OCI-LY7 (cell line): ENCODE measurements at places on chromosomes 7 and 10. TPM values are rescaled to one million over a fixed set of nuclear protein-coding genes. Genes with fewer than 3 reads are reported as not detected.

CFAP43 gene
- total RNA-seq = not detected in 2 replicates

CCL24 gene
- total RNA-seq = not detected in 2 replicates

GATAD1 gene
- total RNA-seq = 37.9 and 47.3 TPM in 2 replicates

ALOX5 gene
- total RNA-seq = 139 and 169 TPM in 2 replicates

ETV1 gene
- total RNA-seq = not detected in 2 replicates

GCK gene
- total RNA-seq = not detected in 2 replicates

ITPRID1 gene
- total RNA-seq = not detected in 2 replicates

CPA4 gene
- not detected in 2 replicates for total RNA-seq

ZNF853 gene
- total RNA-seq = 0.48 and 0.55 TPM in 2 replicates

STEAP1B gene
- 1.1 and 2.1 TPM in 2 replicates for total RNA-seq

ACBD5 gene
- 20.0 and 20.4 TPM in 2 replicates for total RNA-seq

SPDYE3 gene
- total RNA-seq = not detected in 2 replicates

C10orf105 gene
- 0.09 and 0.15 TPM in 2 replicates for total RNA-seq

PNLIPRP1 gene
- total RNA-seq = not detected in 2 replicates

CYP3A4 gene
- not detected in 2 replicates for total RNA-seq

PSMA2 gene
- 101 and 145 TPM in 2 replicates for total RNA-seq

PTF1A gene
- not detected in 2 replicates for total RNA-seq

XPNPEP1 gene
- total RNA-seq = 130 and 136 TPM in 2 replicates

ATXN7L1 gene
- 0.59 and 0.68 TPM in 2 replicates for total RNA-seq

TMEM176B gene
- 0.37 TPM in 1 of 2 replicates, not detected in the other for total RNA-seq

SEC31B gene
- 21.3 and 26.0 TPM in 2 replicates for total RNA-seq

ANKRD2 gene
- not detected in 2 replicates for total RNA-seq

GPAM gene
- total RNA-seq = 7.9 and 13.0 TPM in 2 replicates

COPS6 gene
- 93.3 and 96.0 TPM in 2 replicates for total RNA-seq

UCMA gene
- not detected in 2 replicates for total RNA-seq

ARHGEF35 gene
- total RNA-seq = not detected in 2 replicates

HECTD2 gene
- total RNA-seq = 0.68 and 0.78 TPM in 2 replicates

ZNF467 gene
- total RNA-seq = 0.40 TPM in 1 of 2 replicates, not detected in the other

TLX1 gene
- not detected in 2 replicates for total RNA-seq

WDR86 gene
- total RNA-seq = 0.51 and 0.65 TPM in 2 replicates
